ENCODE measurements at places on chromosomes 6 and 20.

DNA sequence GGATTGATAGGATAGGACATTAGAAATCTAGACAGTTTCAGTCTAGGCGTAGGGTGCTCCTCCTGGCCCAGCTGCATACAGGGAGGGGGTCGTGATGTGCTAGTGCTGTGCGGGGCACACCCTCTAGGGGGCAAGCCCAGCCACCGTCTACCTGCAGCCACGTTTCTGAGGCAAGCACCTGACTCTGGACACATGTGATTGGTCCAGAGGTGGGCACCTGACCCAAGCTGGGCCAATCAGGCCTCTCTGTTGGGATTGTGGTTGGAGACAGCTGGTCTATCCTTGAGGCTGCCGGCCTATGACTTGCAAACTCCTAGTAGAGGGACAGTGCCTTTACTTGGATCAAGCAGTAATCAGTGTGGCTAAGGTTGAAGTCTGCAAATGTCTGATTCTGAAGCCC, 317.1 kb downstream of the BMP7 start:
- no peak for DNase-seq

- DNase-seq: no peak
These were observed 406.5 kb downstream of the KIF16B start for GRCh38 chr20:16166737-16167136.

DNA sequence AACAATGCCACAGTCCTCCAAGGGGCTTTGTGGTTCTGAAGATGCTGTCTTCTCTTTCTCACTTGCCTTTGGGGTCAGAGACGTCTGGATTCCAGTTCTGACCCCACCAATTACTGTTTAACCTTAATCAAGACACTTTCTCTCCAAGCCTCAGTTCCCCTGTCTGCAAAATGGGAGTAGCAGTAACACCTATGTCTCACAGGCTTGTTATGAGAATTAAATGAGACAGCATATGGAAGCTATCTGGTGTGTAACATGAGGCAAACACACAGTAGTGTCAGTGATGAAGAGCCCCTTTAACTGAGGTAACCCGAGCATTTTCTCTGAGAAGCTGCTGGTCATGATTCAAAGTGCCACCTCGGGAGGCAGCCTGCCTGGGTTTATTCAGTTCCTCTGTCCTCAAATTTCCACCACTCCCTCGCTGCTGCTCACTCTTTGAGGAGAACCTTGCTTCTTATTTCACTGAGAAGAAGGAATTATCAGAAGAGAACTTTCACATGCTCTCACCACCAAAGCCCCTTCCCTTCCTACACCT, 11.7 kb downstream of the PPIL1 start:
- DNase-seq: no peak

DNA sequence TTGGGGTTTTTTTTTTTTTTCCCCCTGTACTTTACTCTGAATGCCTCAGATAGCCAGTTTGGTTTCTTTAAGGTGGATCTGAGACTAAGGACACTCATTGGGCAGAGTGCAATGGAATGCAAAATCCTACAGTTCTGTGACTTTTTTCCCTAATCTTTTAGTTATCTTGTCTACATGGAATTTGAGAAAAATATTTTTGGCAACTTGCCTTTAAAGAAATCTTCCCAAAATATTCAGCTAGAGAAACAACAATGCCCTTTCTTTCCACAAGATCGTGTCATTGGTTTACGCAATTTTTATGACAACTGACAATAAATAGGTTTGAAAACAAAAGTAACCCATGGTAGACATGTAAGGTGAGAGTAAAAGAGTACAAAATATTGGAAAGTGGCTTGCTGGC, 171.7 kb upstream of the LAMP5 start:
- DNase-seq: no peak

- DNase-seq: no peak
These were observed 85.4 kb upstream of the NNAT start for GRCh38 chr20:37435607-37436006.

- no peak for DNase-seq
These were observed 75.1 kb downstream of the SNX9 start for GRCh38 chr6:157898169-157898568.

DNA sequence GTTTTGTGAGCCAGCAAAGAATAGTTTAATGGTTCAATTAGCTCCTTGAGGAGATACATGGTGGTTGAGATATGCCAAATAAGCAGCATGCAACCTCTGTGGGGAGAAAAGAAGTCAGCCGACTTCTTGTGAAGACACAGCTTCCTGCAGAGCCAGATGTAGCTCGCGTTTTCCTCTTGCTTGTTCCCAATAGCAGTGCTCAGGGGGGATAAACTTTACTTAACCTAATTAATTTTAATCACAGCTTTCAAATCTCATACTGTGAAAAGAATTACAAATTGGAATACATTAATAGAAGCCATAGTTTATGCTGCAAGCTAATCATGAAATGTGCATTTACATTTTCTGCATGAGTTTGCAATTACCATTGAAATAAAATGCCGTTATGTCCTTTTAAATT, 106.2 kb downstream of the MAP3K7 start:
- DNase-seq: no peak

GRCh38 chr20:24984961-24985640, 7.5 kb downstream of the APMAP start:
- DNase-seq: no peak

- DNase-seq: no peak
These were observed 707.7 kb downstream of the KIF16B start for GRCh38 chr20:15865553-15865952.

DNA sequence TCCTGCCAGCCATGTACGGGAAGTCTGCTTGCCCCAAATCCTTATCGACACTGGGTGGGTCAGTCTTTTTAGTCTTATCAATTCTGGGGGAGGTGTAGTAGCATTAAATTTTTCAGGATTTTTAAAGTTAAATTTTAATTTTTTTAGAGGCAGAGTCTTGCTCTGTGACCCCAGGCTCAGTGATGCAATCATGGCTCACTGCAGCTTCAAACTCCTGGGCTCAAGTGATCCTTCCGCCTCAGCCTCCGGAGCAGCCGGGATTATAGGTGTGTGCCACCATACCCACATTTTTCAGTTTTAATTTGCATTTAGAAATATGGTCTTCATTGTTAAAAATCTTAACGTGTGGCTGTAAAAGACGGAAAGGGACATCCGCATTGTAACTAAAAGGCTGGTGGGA, 51.9 kb downstream of the BANF2 start:
- DNase-seq: no peak

- DNase-seq: no peak
These were observed 16.4 kb downstream of the TRIM27 start for GRCh38 chr6:28907394-28907793.

- DNase-seq: no peak
These were observed 72.1 kb downstream of the RSPO3 start for GRCh38 chr6:127190552-127190951.

GRCh38 chr6:32140420-32141046, 10.4 kb upstream of the FKBPL start:
- no peak for DNase-seq

GRCh38 chr20:30167540-30167939, 1089.9 kb upstream of the DEFB115 start:
- DNase-seq: no peak

- DNase-seq: no peak
These were observed 868 bp downstream of the SAMD10 start for GRCh38 chr20:63978319-63979228.

GRCh38 chr6:1644516-1645060, 34.9 kb downstream of the FOXC1 start:
- DNase-seq: no peak

DNA sequence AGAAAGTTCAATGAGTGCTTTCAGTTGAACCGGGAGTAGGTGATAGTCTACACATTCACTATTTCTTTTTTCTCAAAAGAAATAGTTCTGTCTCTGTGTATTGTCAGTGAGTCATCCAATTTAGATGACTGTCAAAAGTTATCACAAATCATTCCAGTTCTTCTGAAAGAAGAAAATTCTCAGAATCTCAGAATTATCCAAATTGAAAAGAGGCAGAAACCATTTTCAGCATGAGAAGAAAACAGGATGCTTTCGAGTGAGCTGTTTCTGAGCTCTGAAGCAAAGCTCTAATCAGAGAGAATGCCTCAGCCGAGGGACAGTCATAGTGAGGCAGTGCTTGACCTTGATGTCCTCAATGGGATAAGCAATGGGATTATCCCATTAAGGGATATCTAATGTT, 97.9 kb downstream of the HUS1B start:
- no peak for DNase-seq
